Vagina (tissue), 2 donors: ENCODE measurements at places on chromosomes 11 and 22.

- DNase-seq = no peak
These were observed 16.4 kb upstream of the SCGB1A1 start for GRCh38 chr11:62402226-62402959.

DNA sequence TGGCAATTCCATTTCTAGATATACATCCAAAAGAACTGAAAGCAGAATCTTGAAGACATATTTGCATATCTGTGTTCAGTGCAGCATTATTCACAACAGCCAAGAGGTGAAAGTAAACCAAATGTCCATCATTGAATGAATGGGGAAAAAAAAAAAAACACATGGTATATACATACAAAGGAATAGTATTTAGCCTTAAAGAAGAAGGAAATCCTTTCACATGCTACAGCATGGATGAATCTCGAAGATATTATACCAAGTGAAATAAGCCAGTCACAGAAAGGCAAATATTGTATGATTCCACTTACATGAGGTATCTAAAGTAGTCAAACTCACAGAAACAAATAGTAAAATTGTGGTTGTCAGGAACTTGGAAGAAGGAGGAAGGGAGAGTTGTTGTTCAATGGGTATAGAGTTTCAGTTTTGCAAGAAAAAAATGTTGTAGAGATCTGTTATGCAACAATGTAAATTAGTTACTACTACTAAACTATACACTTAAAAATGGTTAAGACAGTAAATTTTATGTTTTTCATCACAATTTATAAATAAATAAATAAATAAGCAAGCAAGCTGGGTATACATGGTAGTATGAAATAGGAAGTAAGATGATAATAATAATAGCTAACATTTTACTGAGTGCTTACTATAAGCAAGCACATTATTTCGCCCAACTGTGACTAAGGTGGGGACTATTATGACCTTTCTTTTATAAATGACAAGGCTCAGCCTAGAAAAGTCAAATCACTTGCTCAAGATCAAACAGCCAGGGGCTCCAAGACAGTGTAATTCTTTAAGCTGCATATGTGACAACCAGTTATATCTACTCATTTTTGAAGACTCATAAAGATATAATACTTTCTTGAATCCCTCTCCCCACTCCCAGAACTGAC is 50.0 kb downstream of the FAM168A start:
- DNase-seq = no peak

GRCh38 chr22:35275580-35275979 is 18.3 kb downstream of the HMGXB4 start:
- DNase-seq = no peak

- no peak for DNase-seq
These were observed 8.7 kb downstream of the APOL5 start for GRCh38 chr22:35726398-35726797.

- DNase-seq = no peak
These were observed 6.0 kb downstream of the TRAPPC4 start for GRCh38 chr11:119024430-119025098.

- DNase-seq = no peak
These were observed 24.9 kb upstream of the SHISAL1 start for GRCh38 chr22:44337678-44338004.

GRCh38 chr11:67376873-67377808 is 3.7 kb upstream of the CLCF1 start:
- DNase-seq = no peak

DNA sequence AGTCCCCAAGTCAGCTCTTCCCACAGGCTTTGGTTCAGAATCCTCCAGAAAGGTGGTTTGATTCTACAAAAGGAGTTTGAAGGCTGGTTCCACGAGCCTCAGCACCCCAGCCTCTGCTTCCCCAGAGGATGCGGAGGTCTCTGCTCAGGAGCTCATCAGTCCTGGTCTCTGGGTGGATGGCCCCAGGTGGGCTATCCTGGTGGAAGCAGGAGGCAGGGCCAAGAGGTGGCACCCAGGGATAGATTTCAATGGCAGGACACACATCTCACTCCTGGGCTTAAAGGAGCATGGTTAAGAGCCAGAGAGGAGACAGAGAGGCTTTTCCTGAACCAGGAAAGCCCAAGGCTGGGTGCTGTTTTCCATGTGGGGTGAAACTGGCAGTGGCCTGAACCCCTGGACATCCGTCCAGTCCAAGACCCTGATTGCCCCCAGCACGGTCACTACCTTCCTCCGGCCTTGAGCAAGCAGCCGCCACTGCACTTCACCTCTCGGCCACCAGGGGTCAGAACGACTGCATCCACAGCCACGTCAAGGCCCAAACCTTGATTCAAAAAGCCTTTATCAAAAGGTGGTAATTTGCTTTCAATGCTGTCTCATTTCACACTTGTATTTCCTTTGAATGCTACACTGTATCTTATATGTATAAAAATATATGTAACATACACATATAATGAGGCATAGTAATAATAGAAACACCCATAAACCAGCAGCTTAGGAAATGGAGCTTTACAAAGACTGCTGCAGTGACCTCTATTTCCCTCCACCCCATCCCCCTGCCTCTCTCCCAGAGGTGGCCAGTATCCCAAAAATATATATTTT is 19.3 kb upstream of the FXYD2 start:
- peak; percentile 89 for DNase-seq

- DNase-seq = no peak
These were observed 52.5 kb upstream of the C11orf58 start for GRCh38 chr11:16685914-16686313.

GRCh38 chr11:68338051-68338780 is 25.8 kb downstream of the LRP5 start:
- DNase-seq = no peak

- peak; percentile 49 for DNase-seq
These were observed 825.6 kb downstream of the TBC1D22A start for GRCh38 chr22:47587861-47588577.

DNA sequence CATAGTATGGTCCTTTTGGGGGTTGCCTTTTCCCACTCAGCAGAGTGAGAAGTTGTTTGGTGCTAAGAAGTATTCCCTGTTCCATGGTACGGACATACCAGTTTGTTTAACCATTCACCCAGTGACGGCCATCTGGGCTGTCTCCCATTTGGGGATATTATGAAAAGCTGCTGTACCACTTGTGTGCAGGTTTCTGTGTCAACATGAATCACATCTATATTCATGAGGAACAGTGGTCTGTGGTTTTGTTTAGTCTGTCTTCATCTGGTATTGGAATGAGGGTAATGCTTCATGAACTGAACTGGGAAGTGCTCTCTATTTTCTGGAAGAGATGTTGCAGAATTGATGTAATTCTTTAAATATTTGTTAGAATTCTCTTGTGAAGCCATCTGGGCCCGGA is 89.5 kb downstream of the TRMU start:
- DNase-seq = no peak

GRCh38 chr11:113331441-113331840 is 17.1 kb downstream of the TTC12 start:
- DNase-seq = no peak

DNA sequence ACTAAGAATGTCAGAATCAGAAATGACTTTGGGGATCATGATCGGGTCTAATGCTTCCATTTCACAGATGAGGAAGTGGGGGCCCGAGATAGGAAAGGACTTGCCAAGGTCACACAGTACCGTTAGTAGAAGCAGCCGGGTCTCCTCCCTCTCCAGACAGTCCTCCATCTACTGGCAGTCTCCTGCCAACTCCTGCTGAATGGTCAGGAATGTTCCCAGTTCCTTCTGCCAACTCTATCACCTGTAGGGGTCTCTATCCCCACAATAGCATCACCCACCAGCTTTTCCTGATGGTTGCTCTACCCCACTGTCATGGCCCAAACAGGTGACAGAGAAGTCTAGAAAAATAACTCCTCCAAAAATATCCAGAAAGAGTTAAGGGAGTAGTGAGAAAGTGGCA is 23.9 kb upstream of the CCDC86 start:
- DNase-seq = no peak

DNA sequence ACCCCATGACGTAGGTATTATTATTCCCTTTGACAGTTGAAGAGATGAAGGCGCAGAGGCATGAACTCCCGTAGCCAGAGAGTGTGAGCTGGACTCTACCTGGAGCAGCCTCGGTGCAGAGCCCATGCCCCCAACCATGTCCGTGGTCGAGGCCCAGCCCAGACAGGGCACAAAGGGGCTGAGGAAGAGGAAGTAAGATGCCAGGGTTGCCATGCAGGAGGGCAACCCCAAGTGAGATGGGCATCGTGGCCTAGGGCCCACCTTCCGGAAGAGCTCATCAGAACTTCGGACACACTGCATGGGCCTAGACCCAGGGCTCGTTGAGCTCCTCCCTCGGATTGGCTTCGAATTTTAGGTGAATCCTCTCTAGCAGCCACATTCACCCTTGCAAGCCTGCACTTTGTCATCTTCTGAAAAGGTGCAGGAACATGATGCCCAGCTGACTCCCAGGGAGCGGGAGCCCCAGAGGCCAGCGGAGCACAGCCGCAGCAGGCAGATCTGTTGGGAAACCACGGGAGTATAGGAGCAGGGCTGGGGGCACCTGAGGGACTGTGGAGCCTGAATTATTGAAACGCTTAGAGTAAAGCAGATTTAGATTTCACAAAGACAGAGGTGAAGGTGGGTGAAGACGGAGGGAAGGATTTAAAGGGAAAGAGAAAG is 29.0 kb upstream of the JAM3 start:
- no peak for DNase-seq

GRCh38 chr11:134847083-134847715 is 435.2 kb upstream of the B3GAT1 start:
- DNase-seq = peak; percentile 71

- DNase-seq = no peak
These were observed 28.0 kb downstream of the ATL3 start for GRCh38 chr11:63643205-63643604.
